ENCODE measurements at places on chromosomes 5 and 9.
A peak's percentile ranks its signal among the peaks of the same experiment; 100 is the strongest.

DNA sequence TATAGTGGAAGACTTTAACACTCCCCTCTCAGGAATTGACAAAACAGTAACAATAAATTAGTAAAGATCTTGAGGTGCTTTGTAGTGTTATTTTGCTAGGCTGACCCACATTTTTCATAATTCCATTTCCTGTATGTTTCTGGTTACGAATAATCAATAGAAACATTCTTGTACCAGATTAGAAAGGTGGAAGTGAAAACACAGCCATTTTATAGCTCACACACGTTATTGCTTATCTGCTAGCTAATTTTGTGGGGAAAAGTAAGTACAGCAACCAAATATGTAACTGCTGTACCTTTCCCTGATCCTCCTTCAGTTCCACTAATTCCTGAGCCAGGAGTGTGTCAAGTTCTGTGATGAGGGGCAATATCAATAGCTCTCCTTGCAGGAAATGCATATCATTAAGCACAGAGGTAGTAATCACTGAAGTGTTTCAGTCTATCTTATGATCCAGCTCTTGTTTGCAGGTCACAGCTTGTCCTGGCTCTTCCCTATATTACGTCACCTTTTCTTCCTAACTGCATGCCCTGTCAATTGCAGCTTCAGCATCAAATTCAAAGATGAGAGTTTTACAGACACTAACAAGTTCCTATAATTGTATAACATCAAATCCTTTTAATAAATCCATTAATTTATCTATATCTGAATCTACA lies 59.4 kb downstream of the MINAR2 start:
- no peak for DNase-seq

DNA sequence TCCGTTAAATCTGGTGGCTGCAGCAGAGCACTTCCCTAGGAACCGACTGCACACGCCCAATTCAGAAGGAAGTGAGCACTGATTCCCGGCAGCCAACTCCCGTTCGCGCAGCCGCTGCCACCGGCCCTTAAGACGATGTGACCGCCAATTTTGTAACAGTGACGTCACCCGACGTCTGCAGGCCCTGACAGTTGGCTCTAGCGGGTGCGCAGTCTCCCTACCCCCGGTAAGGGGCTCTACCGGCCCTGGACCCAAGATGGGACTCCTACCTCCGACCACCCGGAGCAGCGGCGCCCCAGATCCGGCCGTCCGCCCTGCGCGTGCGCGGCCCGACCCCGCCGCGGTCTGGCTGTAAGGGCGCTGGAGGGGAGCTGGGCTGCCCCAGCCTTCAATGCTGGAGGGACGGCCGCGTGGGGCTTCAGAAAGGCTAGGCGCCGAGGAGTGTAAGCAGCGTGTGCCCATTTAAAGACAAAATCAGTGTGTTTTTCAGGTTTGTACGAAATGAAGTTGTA lies 19.1 kb downstream of the DNAJA1 start:
- peak; percentile 45 for DNase-seq

DNA sequence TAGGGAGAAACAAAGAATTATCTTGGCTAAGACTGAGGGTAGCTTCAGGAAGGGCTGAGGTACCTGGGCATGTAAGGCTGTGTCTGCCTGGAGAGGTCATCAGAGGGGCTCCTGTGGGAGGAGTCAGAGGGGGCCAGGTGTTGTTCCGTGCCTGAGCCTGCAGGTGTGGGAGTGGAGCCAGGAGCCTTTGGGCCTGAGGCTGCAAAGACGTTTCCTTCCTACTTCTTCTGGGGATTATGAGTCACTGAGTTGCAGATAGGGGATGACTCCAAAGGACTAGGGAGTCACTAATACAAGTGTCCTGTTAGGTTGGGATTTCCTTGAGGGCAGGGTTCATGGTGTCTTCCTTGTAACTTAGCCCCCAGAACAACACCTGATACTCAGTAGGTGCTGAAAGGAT lies 391.1 kb downstream of the ARHGEF28 start:
- DNase-seq: no peak

DNA sequence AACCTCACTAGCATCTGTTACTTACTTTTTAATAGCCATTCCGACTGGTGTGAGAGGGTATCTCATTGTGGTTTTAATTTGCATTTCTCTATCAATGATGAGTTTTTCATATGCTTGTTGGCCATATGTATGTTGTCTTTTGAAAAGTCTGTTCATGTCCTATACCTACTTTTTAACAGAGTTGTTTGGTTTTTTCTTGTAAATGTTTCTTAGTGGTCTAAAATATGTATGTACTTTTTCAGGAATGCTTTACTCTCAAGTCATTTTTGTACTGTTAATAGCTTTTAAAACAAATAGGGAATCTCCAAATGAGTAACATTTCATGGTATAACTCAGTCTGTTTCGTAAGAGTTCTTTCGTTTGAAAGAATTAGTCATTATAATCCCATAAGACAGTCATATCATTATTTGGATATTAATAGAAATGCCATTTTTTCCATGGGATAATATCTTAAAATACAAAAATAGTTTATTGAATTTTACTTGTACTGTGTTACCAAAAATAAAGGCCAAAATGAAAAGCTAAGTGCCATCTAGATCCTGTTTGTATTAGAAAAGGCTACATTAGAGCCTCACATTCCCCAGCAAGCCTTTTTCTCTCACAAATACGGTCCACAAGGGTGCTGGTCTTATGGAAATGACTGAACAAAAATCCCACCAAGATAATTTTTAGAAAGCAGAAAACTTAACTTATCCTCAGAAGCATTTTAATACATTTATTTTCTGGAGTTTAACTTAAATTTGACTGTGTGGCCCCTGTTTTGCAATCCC lies 247.7 kb downstream of the PJA2 start:
- no peak for DNase-seq

- DNase-seq: no peak
Observed at GRCh38 chr5:24428345-24428744, 216.4 kb downstream of the CDH10 start.

GRCh38 chr9:73541923-73542322 lies 390.3 kb downstream of the ANXA1 start:
- DNase-seq: no peak

DNA sequence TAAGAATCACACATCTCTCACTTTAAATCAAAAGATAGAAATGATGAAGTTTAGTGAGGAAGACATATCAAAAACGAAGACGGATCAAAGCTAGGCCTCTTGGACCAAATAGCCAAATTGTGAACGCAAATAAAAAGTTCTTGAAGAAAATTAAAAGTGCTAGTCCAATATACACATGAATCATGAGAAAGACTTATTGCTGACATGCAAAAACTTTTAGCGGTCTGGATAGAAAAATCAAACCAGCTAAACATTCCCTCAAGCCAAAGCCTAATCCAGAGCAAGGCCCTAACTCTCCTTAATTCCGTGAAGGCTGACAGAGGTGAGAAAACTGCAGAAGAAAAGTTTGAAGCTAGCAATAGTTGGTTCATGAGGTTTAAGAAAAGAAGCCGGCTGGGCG lies 164.4 kb upstream of the PANK3 start:
- no peak for DNase-seq

GRCh38 chr9:122340161-122340560 lies 30.7 kb upstream of the PTGS1 start:
- no peak for DNase-seq

GRCh38 chr5:113771483-113771882 lies 258.0 kb downstream of the YTHDC2 start:
- DNase-seq: no peak

DNA sequence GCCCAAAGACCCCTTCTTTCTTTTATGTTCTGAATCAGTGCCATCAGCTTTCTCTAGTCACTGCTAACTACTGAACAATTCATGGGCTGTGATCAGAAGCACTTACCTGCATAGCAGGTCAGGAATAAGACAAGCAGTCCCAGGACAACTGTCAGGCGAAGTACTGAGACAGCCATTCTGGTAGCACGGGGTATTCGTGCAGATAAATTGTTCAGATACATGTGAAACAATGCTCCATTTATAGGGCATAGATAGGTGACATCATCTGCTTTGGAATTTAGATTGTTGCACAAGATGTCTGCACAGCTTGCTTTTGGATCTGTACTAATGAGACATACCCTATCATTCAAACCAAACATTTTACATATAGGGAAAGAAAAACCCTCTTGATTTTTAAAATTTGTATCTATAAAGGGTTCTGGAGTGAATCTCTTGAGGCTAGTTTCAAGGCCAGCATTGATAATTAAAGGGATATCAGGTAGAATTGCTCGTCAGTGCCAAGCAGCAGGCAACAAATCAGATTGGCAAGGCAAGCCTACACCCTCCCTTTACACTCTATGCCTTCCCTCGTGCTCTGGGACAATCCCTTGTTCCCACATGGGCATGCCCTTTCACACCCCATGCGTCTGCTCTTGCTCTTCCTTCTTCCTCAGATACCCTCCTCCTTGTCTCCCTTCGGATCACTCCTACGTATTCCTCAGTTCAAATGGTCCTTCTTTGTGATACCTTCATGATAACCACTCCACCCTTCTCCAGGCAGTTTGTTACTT lies at the start of gene C5orf46:
Gene C5orf46 (minus strand): TSS at position 213 of the 770 bp plus-strand sequence. CDS start 37 bp downstream, at position 176.
- no peak for DNase-seq

GRCh38 chr9:113858282-113858681 lies 17.8 kb upstream of the ZNF618 start:
- DNase-seq: no peak

DNA sequence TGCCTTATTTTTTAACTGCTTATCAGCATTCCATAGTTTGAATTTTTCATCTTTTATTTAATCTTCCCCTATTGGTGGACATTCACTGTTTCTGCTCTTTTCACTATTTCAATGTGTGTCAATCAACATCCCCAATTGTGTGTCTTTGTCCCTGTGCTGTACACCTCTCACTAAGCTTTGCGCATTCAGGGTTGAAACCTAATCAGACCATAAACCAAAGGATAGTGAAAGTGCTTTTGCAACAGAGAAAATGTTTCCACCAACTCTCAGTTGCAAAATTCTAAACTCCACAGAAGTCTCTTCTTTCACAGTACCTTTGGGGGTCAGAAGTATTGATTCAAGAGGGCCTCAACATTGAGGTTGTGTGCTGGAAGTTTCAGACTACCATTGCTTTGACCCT lies 127.1 kb upstream of the SAP30L start:
- DNase-seq: no peak

GRCh38 chr5:73746608-73747007 lies 120.6 kb downstream of the ARHGEF28 start:
- DNase-seq: no peak

DNA sequence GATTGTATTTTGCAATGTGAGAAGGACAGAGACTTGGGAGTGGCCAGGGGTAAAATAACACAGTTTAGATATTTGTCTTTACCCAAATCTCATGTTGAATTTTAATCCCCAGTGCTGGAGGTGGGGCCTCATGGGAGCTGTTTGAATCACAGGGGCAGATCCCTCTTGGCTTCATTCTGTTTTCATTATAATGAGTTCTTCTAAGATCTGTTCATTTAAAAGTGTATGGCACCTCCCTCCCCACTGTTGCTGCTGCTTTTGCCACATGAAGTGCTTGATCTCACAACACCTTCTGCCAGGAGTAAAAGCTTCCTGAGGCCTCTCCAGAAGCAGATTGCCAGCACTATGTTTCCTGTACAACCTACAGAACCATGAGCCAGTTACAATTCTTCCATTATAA lies 28.1 kb downstream of the COX7C start:
- no peak for DNase-seq

All from stimulated activated CD4-positive, alpha-beta T cell treated with anti-CD3 and anti-CD28 coated beads, Interleukin-4, amount 100 ng/mL, for 48 hours (primary cell).